Stimulated activated naive CD8-positive, alpha-beta T cell treated with anti-CD3 and anti-CD28 coated beads, Interleukin-15, Interleukin-2, amounts not matched to agents 100 U/mL and 50 U/mL, for 24 hours (primary cell): ENCODE measurements at places on chromosomes 5 and 9.

DNA sequence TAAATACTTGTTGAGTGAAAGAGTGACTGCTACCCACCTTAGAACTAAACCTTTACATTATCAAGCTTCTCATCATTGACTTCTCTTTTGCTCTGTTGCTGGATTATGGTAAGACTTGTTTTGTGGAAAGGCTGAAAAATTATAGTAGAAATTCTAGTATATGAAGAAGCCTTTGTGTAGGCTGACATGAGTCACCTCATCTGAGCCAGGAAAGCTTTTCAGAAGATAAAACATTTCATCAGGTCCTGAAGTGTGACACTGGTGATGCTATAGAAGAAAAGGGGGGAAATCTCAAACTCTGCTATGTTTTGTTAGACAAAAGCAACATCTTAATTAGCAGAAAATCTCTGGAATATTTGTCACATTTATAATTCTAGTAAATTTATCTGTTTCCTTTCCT is 18.4 kb upstream of the SLC44A1 start:
- DNase-seq, result no peak

DNA sequence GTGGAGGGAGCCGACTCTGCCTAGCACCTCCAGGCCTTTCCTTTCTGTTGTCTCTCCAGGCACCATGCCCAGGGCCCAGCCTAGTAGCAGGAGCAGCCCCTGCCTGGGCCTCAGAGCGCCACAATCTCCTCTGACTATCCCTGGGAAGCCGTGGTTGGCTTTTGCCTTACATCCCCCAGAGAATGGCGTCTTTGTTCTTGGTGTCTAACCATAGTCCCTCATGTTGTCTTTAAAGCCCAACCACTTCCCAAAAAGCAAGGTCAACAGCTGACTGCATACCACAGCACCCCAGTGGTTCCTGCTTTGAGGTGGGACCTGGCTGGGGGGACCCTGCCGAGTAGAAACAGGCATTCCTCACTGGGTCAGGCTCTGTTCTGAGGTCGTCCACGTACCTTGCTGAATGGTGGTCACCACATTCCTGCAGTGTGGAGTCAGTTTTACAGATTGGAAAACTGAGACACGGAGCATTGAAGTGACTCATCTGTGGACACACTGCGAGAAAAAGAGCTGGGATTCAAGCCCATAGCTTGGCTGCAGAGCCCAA is 13.7 kb upstream of the CERCAM start:
- no peak for DNase-seq

GRCh38 chr5:138649316-138649720 is 74.1 kb upstream of the HSPA9 start:
- DNase-seq, result no peak

DNA sequence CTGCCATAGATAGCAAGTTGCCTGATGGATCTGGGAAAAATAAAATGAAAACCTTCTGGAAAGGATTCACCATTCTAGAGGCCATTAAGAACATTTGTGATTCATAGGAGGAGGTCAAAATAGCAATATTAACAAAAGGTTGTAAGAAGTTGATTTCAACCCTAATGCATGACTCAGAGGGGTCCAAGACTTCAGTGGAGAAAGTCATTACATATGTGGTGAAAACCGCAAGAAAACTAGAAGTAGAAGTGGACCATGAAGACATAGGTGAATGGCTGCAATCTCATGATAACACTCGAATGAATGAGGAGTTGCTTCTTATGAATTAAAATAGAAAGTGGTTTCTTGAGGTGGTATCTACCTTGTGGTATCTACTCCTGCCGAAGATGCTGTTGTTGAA is 86.6 kb downstream of the GABRA1 start:
- no peak for DNase-seq

GRCh38 chr9:99050924-99051323 is 54.0 kb upstream of the TGFBR1 start:
- no peak for DNase-seq

DNA sequence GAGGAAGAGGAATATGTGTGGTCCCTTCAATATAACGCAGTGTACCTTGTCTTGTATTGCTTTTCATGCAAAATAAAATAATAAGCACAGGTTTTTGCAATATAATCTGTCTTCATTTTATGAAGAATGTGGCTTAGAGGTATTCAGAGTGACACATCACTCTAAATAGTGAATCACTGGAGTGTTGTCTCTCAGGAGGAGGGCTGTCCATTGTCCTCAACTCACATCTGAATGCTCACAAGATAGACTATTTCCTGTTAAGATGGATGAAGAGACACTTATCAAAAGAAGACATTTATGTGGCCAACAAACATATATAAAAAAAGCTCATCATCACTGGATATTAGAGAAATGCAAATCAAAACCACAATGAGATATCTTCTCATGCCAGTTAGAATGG is 1147.5 kb upstream of the C9orf72 start:
- no peak for DNase-seq

DNA sequence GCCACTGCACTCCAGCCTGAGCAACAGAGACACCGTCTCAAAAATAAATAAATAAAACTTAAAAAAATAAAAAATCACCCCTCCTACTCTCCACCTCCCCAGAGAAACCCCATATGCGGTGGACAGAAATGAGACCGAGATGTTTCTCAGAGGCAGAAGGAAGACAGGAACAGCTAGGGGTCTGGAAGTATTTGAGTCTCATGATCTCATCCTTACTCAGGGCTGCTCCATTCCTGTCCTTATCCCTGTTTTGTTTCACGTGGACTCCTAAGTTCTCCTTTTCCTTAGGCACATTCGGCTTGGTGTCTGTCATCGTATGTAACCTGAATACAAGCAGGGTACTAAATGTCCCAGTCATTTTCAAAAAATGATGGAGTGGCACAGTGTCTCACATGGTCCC is 76.1 kb downstream of the C9orf50 start:
- no peak for DNase-seq

DNA sequence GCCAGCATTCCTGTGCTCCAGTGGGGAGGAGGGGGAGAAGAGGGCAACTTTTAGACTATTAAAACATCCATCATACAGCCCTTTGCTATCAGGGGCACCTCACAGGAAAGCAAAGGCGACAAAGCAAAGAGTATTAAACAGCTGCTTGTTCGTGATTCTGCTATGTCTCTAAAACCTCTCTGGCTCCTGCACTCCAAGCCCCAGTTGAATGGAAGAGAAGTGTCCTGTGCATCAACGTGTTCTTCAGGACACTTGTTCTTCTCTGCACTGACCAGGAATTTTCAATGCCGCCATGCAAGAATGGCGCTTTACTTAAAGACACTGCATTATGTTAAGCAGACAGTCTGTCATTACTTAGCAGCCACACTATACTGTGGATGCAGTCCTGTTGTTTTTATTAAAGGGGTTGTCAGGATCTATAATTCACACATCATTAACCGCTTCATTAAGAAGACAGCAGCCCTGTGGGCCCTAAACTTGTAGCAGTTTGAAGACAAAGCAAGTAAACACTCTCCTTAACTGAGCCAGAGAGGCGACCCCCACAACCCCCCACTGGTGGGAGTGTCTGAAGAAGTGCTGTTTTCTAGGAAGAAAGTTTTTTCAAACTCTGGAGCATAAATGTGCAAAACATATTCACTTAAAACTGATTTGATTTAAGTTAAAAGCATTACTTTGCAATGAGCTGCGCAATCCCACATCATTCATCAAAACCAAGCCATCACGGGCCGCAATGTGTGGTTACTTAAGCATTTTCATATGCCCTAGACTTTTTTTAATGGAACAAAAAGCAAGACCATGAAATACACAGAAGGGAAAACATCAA is 164.5 kb downstream of the ZNF608 start:
- no peak for DNase-seq

DNA sequence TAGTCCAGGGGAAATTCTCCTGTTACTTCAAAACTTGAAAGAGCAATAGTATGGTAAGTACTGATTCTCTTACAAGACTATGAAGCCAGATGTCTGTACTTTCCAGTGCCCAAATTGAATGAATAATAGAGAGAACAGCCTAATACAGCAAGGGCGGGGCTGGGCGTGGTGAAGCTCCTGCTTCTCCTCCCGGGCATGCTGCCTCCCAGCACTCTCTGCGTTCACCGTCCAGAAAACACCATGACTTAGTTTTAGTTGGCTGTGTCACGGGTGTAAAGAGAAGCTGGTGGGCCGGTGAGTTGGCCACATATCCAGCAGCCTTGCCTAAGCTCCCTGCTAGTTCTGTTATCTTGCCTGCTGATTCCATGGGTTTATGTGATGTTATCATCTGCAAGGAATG is 40.7 kb upstream of the ADAMTS2 start:
- no peak for DNase-seq

DNA sequence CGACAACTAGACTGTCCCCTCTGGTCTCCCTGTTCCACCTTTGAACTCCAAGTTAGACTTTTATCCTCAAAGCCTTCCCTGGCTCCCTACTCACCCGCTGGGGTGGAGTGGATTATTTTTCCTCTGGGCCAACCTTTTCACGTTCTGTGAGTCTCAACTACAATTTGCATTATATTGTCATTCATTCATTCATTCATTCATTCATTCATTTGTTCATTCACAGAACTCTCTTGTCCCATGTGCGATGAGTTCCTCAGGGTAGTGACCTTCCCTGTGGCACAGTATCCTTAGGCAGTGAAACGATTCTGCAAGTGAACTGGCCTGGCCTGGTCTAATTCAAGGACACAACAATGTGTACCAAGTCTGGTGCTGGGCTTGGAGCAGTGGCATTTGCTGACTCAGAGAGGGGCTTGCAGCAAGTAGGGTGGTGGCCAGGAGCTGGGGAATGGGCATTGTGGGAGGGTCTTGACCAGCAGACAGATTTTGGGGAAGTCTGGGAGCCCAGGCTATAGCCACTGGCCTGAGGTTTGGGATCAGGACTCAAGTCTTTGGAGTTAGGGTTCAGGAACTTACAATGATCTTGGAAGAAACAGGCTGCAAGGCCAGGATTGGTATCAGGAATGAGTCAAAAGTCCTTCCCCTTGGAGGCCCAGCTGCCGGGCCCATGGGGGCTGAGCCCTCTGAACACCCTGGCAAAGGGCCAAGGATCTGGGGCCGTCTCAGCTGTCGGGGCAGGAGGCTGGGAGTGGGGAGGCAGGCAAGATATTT is 37.2 kb upstream of the COL15A1 start:
- DNase-seq, result no peak

DNA sequence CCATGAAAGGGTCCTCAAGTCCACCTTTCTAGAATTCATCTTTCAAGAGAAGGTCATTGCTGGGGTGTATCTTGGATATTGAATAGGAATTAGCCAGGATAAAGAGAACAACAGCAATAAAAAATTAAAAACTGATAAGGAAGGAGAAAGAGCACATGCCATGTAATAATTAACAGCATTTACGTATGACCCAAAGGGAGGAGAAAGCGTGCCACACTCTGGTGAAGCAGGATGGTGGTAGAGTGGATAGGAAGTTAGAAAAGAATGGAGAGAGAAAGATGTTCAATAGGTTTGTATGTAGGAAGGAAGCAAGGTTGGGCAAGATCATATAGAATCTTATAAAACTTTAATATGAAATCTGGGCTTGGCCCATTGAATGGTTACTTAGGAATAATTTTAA is 751.5 kb downstream of the MAT2B start:
- no peak for DNase-seq

DNA sequence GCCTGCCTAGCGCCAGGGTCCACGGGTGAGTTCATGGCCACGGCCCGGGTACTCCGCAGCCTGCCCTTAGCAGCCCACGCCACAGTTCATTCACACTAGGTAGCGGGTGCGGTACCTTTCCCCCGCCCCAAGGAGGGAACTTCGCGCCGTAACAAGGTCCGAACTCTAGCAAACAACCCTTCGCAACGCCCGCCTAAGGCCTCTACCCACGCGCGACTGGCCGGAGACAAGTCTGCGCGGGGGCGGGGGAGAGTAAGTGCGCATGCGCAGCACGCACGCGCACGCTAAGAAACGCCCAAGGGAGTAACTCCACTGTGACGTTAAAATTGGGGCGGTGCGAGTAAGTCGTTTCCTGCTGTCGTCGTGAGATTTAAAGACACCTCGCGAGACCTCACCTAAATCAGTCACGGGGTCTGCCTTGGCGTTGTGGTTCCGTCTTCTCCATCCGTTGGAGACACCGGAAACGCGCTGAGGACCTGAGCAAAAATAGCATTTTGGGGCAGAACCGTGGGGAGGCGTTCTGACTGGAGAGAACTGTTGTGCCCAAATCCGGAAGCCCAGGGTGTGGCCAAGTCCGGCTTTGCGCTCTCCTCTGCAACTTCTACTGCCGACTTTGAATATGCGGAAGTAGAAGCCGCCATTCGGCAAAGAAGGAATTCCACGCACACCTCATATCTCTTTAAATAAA is at the start of gene RAPGEF6:
TSS of gene RAPGEF6 (minus strand) at position 234 of the 688 bp plus-strand sequence. CDS start at position 35, 199 bp downstream.
- DNase-seq, result peak; percentile 96

- no peak for DNase-seq
Observed at GRCh38 chr5:170223906-170224305, 8.9 kb upstream of the C5orf58 start.

DNA sequence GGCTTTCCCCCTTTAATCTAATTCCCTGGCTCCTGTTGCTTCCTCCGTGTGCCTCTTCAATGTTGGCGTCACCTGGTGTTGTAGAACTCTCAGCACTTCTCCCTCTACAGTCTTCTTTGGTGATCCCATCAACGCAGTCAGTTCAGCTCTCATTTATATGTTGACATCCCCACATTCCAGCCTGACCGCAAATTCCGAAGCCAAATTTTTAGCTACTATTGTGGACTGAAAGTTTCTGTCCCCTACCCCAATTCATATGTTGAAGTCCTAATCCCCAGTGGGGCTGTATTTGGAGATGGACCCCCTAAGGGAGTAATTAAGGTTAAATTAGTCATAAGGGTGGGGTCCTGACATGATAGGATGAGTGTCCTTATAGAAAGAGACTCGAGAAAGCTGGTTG is 210.6 kb upstream of the ADAMTSL1 start:
- no peak for DNase-seq

DNA sequence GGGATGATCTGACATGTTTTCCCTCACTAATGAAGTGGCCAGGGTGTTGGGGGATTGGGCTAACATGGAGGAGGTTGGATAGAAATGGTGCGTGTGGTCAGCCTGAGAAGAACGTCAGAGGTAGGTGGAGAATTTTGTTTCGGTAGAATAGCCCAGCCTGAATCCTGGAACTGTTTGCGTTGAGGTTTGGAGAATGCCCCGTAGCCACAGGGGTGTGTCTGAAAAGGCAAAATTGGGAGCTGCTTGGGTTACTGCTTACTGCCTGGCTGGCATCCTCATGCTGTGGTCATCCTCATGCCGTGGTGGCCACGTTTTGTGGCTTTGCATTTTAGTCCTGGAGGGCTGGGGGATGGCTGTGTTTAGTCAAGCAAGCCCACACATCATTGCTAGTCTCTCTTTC is 236.9 kb downstream of the GOLPH3 start:
- DNase-seq, result no peak

DNA sequence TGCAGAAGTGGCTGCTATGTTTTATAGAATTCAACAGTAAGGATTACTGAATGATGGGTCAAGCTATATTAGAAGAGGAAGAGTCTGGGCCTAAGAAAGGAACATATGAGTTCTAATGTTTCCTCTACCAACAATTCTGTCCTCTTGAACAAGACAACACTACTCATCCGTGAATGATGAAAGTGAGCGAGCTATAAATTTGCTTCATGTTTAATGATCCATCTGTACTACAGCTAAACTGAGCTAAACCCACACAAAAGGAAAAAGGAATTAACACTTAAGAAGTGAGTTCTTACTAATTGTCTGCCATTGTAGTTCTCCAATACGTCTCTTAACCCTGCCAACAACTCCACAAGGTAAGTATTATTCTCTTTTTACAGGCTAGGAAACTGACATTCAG is 204.4 kb downstream of the GLIS3 start:
- no peak for DNase-seq
